ENCODE measurements at places on chromosomes 3 and 15. TPM values are rescaled to one million over a fixed set of nuclear protein-coding genes. Genes with fewer than 3 reads are reported as not detected.

GRCh38 chr15:82186719-82187406 is 75.7 kb downstream of the EFL1 start:
- no peak for DNase-seq

- no peak for DNase-seq
Measured at GRCh38 chr3:135216659-135217058, 421.6 kb downstream of the EPHB1 start.

GRCh38 chr3:152823781-152824180 is 11.2 kb upstream of the P2RY1 start:
- DNase-seq, result no peak

GRCh38 chr3:124201786-124202185 is 209.9 kb upstream of the ROPN1 start:
- no peak for DNase-seq

DNA sequence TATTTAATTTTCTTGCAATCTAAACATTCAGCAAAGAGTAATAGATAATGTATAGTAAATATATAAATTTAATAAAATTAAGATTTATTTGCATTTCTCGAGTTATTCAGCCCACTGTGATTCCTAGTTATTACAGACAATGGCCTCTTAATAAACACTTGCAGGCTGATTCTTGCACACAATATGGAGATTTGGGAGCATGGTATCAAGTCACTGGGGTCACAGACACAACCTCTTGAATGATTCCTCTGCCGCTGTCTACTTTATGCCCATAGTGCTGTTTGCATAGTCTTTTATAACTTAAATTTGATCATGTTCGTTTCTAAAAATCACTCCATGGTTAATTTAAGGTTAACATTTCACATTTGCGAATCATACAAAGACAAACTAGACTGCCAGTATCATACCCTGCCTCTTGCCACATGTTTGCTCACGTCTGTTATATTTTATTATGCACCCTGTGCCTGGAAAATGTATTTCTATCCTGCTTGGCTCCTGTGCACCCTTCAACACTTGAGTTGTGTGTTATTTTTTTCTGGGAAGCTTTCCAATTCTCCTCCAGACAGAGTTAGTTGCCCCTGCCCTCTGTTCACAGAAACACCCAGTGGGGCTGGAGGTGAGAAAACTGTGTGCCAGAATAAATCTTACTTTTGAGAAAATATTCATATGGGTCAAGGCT is 206.3 kb upstream of the ROBO1 start:
- DNase-seq, result no peak

DNA sequence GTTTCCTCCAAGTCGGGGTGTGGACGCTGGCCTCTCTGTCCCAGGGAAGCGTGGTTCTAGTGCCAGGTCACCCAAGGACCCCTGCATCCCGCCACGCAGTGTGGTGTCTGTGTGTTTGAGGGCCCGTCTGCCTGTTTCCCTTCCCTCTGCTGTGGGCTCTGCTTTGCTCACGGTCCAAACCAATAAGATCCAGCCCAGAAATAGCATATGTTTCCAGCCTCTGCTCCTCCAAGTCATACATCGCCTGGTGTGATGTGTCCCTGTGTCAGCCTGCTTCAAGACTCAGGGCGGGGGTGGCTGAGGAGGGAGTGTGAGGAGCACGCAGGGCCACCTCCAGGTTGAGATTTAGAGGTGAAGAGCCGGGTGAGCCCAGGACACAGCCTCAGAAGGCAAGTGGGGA is 21.9 kb upstream of the RPL29 start:
- no peak for DNase-seq

DNA sequence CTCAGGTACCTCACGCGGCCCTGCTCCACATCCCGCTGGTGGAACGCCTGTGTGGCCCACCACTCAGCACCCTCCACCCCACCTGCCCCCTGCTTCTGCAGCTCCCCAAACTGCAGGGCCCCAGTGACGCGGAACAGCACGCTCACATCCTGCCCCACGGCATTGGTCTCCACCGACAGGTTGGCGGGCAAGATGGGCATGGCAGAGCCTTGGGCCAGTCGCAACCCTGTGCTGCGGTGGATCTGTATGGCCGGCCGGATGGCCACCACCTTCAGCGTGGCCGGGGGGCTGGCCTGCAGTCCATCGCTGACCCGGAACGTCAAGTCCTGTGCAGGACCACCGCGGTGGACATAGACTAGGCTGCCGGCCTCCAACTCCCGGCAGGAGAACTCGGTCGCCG is 23.8 kb downstream of the CSPG4 start:
- DNase-seq, result no peak

DNA sequence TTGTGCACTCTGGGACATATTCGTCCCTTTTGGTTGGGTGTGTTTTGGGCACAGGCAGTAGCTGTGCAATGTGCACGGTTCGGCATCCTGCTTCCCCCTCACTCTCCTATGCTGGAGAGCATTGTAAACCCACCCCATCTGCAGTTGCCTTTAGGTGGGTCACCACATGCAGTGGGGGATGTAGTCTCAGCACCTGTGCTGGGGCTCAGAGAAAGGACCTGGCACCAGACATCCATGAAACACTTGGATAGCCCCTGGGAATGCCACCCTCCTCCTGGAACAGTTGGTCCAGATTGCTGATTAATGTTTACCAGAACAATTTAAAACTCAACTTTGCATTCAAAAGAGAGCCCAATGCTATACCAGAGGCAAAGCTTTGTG is 123.9 kb upstream of the MEF2A start:
- DNase-seq, result no peak

DNA sequence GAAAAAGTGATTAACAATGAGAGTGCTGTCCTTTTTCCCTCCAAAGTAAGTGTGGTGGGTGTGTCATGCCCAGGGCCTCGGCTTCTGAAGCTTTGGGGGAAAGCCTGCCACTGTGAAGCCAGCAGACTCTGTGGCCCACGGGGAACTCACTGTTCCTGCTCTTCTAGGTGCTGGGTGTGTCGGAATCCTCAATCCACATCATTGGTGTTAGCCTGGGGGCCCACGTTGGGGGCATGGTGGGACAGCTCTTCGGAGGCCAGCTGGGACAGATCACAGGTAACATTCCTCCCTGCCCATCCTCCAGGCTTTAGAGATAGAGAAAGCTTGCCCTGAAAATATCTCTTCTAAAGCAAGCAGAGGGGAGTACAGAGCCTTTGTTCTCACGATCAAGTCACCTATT is 11.6 kb downstream of the PLA1A start:
- DNase-seq, result no peak

GRCh38 chr3:197737749-197738462 is 1.2 kb upstream of the RUBCN start:
- DNase-seq, result no peak

DNA sequence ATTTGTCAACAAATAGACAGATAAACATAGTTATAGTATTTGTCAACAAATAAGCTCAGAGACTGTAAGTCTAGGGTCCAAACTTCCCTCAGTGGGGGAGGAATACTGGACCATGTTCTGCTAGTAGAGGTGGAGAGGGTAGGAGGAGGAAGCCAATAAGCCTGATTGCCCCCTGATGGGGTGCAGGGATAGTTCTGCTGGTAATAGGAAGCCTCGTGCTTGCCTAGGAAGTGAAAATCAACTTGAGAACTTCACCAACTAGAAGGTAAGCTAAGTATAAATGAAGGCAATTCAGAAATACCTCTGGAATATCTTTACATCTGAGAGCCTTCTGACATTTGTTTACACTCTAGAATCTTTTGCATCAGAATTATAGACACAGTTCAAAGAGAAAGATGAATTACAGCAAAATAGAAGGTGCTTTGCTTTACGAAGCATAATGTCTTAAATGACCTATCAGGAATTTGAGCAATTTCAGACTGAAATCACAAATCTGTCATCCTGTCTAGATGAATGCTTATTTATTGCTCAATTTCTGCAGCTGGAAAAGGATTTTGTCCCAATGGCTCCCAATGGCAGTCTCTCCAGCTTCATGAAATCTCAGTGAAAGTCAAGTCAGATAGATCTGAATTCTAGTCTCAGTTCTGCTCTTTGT is 225.6 kb upstream of the TBC1D5 start:
- no peak for DNase-seq

DNA sequence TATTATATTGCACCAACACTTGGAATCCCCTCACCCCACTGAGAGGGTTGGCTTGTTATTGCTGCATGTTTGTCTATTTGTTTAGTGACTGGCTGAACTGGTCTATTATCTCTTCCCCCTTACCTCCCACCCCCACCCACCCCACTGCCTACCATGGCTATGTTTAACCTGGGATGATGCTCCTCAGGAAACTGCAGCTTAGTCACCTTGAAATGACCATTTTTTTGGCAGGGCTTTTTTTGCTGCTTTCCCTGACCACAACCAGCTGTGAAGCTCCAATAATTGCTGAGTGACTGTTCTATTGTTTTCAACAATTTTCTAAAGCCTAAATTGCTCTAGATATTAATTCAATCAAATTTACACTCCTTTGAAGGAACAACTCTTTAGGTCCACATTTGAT is 137.9 kb upstream of the CADM2 start:
- DNase-seq, result no peak

DNA sequence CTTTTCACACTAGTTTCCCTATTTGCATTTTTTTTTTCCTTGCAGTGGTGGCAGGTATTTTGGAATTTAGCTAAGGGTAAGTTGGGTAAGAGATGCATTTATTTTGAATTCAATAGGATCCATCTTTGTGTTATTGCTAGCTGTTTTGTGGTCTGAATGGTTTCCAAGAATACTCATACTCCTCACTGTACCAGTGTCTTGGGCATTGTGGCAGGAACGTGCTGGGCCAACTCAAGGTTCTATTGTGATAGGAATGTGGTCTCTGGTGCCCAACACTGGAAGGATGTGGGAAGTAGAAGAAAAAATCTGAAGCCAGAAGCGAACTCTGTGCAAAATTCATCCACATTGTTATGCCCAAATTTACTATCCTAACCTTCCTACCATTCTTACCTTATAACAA is 135.6 kb downstream of the RBMS3 start:
- DNase-seq, result no peak

GRCh38 chr15:79431636-79432344 is at the start of gene MINAR1:
TSS of gene MINAR1 (plus strand) at chr15:79432336. CDS start at chr15:79456148, 23,812 bp downstream.
- DNase-seq, result no peak

DNA sequence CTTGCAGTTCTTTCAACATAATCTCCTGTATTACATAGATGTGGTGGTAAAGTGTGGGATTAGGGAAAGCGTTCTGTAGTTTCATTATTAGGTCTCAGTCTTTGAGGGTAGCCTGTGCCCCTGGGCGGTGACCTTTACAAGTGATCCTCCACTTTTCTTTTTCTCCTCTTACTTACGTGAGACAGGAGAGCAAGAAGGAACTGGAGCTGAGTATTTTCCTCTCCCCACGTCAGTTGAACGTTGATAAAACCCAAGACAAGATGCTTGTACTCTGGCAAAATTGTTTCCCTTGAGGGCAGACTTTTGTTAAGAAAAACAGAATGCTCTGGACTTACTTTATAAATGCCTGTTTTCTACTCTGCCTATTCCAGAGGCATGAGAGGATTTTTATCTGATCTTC is 378.7 kb downstream of the ZNF385D start:
- DNase-seq, result no peak

GP5 gene
- total RNA-seq, result 0.22 TPM

CD96 gene
- total RNA-seq, result 0.57 TPM

PTPRG gene
- 34.3 TPM for total RNA-seq

PLSCR2 gene
- 0.48 TPM for total RNA-seq

GOLGA8G gene
- not detected for total RNA-seq

CPEB1 gene
- total RNA-seq, result 3.1 TPM
